AG09319 (cell line): ENCODE measurements at places on chromosomes 16 and 17.

- no peak for DNase-seq
These were observed 820.7 kb downstream of the KCNJ18 start for GRCh38 chr17:22512997-22513538.

- DNase-seq = no peak
These were observed 9.6 kb downstream of the LDAF1 start for GRCh38 chr16:21167929-21168602.

- DNase-seq = no peak
These were observed 116.9 kb upstream of the CDH13 start for GRCh38 chr16:82509691-82510430.

DNA sequence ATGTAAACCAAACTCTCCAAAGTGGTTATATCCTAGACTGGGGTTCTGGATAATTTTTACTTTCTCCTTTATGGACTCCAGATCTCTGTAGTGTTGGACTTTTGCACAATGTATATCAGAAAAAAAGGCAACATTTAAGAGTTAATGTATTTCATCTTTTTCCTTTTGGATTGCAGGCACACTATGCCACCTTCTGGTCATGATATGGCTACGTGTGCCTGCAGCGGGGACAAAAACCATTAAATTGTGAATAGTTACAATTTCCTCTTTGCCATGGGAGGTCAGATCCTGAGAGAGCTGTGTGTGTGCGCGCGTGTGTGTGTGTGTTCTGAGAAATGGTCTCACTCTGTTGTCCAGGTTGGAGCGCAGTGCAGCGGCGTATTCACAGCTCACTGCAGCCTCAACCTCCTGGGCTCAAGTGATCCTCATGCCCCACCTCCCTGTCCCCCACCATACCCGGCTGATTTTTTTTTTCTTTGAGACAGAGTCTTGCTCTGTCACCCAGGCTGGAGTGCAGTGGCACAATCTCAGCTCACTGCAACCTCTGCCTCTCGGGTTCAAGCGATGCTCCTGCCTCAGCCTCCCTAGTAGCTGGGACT lies 4.3 kb upstream of the SGF29 start:
- DNase-seq = no peak

GRCh38 chr17:67215991-67216421 lies 29.0 kb downstream of the HELZ start:
- no peak for DNase-seq
